ENCODE measurements at places on chromosomes 1 and 21. TPM values are rescaled to one million over a fixed set of nuclear protein-coding genes. Genes with fewer than 3 reads are reported as not detected.

The SLC44A3 gene
- polyA plus RNA-seq = 2.3 TPM

The APCS gene
- polyA plus RNA-seq = not detected

The LHX4 gene
- 0.05 TPM for polyA plus RNA-seq

The S100A8 gene
- 48.2 TPM for polyA plus RNA-seq

The GBP6 gene
- polyA plus RNA-seq = 0.13 TPM

The PLEKHG5 gene
- polyA plus RNA-seq = 2.6 TPM

The DMRTA2 gene
- polyA plus RNA-seq = not detected

The IGSF5 gene
- polyA plus RNA-seq = not detected

The SPRR2A gene
- 6.0 TPM for polyA plus RNA-seq

The CHIA gene
- polyA plus RNA-seq = not detected

The LRRC39 gene
- polyA plus RNA-seq = not detected

The DISC1 gene
- 1.0 TPM for polyA plus RNA-seq

The ARID4B gene
- polyA plus RNA-seq = 25.4 TPM

The NAV1 gene
- polyA plus RNA-seq = 33.8 TPM

The RNASEL gene
- 6.9 TPM for polyA plus RNA-seq

The AMY1B gene
- polyA plus RNA-seq = not detected

The SEMA4A gene
- polyA plus RNA-seq = 3.0 TPM

The DEPDC1 gene
- 0.25 TPM for polyA plus RNA-seq

The RAB3B gene
- 0.13 TPM for polyA plus RNA-seq

The LDLRAD1 gene
- not detected for polyA plus RNA-seq

The TMPRSS15 gene
- polyA plus RNA-seq = 3.9 TPM

The TSSK3 gene
- 0.41 TPM for polyA plus RNA-seq

The ETV3L gene
- not detected for polyA plus RNA-seq

The CLSTN1 gene
- polyA plus RNA-seq = 63.3 TPM

The NUDT4B gene
- polyA plus RNA-seq = 1.8 TPM

The PDZK1IP1 gene
- 1.3 TPM for polyA plus RNA-seq

The EPHA8 gene
- not detected for polyA plus RNA-seq

The FMO3 gene
- 9.0 TPM for polyA plus RNA-seq

The COL16A1 gene
- 39.8 TPM for polyA plus RNA-seq

The OPRD1 gene
- polyA plus RNA-seq = not detected

The TAS1R1 gene
- polyA plus RNA-seq = not detected

All from aorta (tissue), 5 donors.